ENCODE measurements at places on chromosomes 6 and 20. TPM values are rescaled to one million over a fixed set of nuclear protein-coding genes. Genes with fewer than 3 reads are reported as not detected.

The PRPF6 gene
- 76.7 TPM for total RNA-seq

The MAPK13 gene
- 40.5 TPM for total RNA-seq

The MAN1A1 gene
- total RNA-seq, result 19.2 TPM

The FERMT1 gene
- total RNA-seq, result not detected

The SLC17A5 gene
- total RNA-seq, result 9.2 TPM

The AVP gene
- total RNA-seq, result not detected

The C6orf58 gene
- total RNA-seq, result not detected

The RGL2 gene
- 65.4 TPM for total RNA-seq

The KCNK16 gene
- total RNA-seq, result not detected

The FABP7 gene
- total RNA-seq, result not detected

The DNMT3B gene
- total RNA-seq, result 4.9 TPM
